CD4-positive, alpha-beta T cell (primary cell): ENCODE measurements at places on chromosomes 5 and 9. TPM values are rescaled to one million over a fixed set of nuclear protein-coding genes. Genes with fewer than 3 reads are reported as not detected.

DNA sequence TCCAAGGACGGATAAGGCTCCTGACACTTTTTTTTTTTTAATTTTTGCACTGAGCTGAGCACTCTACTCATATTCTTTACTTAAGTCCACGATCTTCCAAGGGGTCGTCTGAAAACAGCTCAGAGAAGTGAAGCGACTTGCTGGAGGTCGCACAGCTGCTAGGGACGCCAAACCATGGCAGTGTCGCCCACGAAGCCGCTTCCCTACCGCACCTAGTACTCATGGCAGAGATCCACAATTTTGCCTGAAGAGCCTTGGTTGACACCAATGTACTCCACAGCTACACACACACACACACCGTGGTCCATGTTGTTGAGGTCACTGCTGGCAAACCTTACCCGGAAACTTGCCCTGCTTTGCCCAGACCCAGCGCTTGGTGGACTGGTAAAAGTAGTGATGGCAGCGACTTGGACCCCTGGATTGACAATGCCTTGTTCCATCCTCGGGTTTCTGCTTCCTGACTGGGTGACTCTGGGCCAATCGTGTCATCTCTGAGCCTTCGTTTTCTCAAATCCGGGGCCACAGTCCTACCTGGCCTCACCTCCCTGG, 521 bp upstream of the SLIT3 start:
- no peak for DNase-seq

DNA sequence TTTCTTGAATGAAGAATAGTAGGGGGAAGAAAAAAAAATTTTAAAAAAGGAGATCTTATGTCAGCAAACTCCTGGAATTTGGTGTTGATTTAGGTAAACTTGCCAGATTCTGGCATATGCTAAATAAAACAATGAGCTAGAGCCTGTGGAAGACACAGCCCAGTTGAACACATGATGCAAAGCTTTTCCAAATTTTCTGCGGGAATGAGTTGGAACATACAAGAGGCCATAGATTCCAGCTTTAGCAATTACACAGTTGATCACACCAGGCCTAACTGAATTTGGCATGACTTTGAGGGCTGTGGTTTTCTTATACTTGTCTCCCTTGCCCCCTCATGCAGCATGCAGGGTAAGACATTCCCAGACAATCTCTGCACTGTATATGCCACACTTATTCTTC, 297.0 kb downstream of the SH3GL2 start:
- DNase-seq, result no peak

DNA sequence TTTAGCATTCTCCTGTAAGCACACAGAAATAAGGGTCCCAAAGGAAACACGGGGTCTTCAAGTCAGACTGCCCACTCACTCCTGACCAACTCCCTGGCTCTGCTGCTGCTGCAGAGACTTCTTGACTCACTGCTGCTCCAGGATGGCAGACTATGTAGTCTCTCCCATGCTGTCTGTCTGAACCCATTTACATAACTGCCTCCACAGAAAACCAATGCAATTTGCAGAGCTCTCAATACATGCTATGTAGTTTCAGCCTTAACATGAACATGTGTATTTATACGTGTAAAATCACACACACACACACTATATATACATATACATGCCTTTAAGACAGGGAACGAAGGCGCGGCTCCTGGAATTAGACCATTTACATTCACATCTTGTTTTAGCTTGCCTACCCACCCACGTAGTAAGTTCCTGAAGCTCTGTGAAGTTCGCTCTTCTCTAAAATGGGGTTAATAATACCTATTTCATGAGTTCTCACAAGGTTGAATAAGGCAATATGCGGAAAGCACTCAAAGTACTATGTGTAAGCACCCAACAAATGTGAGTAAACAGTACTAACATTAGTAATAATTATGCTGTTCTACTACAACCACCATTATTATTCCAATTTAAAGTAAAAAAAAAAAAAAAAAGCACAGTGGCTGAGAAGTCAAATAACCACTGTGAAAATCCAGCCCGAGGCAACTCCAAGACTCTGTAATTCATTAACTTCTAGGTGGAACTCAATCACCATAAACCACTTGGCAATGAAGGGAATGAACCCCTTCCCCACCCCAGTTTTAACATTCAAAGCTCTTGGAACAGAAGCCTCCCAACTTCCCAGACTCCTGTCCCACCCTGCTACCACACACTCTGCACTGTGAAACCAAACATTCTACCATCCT, 31.8 kb downstream of the PRELID2 start:
- no peak for DNase-seq

TMEM215 gene
- not detected for total RNA-seq

NPR2 gene
- total RNA-seq, result 1.2 TPM

GRCh38 chr5:64229163-64229774, 63.6 kb downstream of the RNF180 start:
- no peak for DNase-seq

DNA sequence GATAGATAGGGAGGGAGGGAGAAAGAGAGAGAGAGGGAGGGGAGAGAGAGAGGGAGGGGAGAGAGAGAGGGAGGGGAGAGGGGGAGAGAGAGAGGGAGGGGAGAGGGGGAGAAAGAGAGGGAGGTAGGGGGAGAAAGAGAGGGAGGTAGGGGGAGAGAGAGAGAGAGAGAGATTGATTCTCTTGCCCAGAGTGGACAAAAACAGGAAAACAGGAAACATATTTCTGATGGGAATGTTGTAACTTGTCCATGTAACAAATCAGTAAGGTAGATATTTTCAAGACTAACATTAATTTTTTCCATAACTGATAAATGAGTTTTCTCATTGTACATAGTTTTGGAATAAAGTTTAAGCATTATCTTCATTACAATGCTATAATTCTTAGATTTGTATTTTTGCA, 811.7 kb upstream of the GRAMD2B start:
- DNase-seq, result no peak
